Aorta (tissue), 5 donors: ENCODE measurements at places on chromosomes 12 and 14. TPM values are rescaled to one million over a fixed set of nuclear protein-coding genes. Genes with fewer than 3 reads are reported as not detected.

DNA sequence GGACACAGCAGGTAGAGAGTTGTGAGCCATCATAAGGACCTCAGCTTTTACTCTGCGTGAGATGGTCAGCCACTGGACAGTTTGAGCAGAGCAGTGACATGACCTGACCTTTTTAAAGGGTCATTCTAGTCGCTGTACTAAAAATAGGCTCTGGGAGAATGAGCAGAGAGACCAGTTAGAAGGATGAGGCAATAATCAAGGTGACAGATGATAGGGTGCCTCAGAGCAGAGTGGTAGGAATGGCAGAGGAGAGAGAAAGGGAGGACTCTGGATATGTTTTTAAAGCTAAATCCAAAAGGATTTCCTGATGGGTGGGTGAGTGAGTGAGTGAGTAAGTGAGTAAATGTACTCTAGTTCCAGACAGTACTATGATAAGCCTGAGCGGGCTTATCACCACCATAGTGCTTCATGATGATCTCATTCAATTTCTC lies 83.6 kb upstream of the ARHGAP5 start:
- no peaks in the 10 kb centered on the region for H3K4me1 ChIP-seq
- H3K36me3 ChIP-seq, result no peaks in the 10 kb centered on the region
- H3K27ac ChIP-seq, result no peak overlapping the region
- no peaks in the 10 kb centered on the region for H3K27me3 ChIP-seq

- no peaks in the 10 kb centered on the region for H3K36me3 ChIP-seq
- H3K4me1 ChIP-seq, result no peaks in the 10 kb centered on the region
- no peak for DNase-seq
Measured at GRCh38 chr12:29148596-29148910, 525 bp upstream of the FAR2 start.

GRCh38 chr12:56082967-56083366 lies 3.0 kb downstream of the ERBB3 start:
- DNase-seq, result no peak
- H3K4me1 ChIP-seq, result no peaks in the 10 kb centered on the region
- no peak overlapping the region for H3K27ac ChIP-seq
- H3K36me3 ChIP-seq, result no peaks in the 10 kb centered on the region
- H3K27me3 ChIP-seq, result no peaks in the 10 kb centered on the region

DNA sequence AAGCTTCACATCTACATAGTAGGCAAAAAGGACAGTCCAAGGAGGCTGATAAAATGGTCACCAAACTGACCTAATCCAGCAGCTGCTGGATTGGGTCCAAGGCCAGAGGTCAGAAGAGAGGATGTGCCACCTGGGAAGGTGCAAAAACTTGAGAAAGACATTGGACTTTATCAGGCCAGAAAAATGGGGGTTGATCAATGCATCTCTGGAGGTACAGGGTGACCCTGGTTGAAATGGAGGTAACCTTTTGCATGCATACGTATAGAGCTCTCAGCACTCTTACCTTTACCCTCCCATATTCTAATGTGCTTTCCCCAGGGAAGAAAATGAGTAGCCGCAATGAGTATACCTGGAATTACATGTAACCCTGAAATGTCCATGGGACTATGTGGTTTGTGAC lies 16.0 kb downstream of the BTG1 start:
- H3K27ac ChIP-seq, result no peak overlapping the region
- peaks cover 16% of the 10 kb centered on the region for H3K4me1 ChIP-seq
- no peak for DNase-seq
- no peaks in the 10 kb centered on the region for H3K36me3 ChIP-seq
- no peaks in the 10 kb centered on the region for H3K27me3 ChIP-seq
- H3K4me3 ChIP-seq, result no peak overlapping the region

The E2F7 gene
- 0.36 TPM for total RNA-seq

The RNF212B gene
- not detected for total RNA-seq

- H3K27me3 ChIP-seq, result no peaks in the 10 kb centered on the region
- peaks cover 2% of the 10 kb centered on the region for H3K36me3 ChIP-seq
- no peaks in the 10 kb centered on the region for H3K4me1 ChIP-seq
- no peak overlapping the region for H3K4me3 ChIP-seq
- no peak for DNase-seq
Measured at GRCh38 chr14:50092006-50092555, 24.3 kb downstream of the VCPKMT start.

- H3K36me3 ChIP-seq, result no peaks in the 10 kb centered on the region
- DNase-seq, result no peak
- no peaks in the 10 kb centered on the region for H3K27me3 ChIP-seq
- H3K4me3 ChIP-seq, result no peak overlapping the region
Measured at GRCh38 chr14:29521526-29522137, 406.0 kb downstream of the PRKD1 start.

DNA sequence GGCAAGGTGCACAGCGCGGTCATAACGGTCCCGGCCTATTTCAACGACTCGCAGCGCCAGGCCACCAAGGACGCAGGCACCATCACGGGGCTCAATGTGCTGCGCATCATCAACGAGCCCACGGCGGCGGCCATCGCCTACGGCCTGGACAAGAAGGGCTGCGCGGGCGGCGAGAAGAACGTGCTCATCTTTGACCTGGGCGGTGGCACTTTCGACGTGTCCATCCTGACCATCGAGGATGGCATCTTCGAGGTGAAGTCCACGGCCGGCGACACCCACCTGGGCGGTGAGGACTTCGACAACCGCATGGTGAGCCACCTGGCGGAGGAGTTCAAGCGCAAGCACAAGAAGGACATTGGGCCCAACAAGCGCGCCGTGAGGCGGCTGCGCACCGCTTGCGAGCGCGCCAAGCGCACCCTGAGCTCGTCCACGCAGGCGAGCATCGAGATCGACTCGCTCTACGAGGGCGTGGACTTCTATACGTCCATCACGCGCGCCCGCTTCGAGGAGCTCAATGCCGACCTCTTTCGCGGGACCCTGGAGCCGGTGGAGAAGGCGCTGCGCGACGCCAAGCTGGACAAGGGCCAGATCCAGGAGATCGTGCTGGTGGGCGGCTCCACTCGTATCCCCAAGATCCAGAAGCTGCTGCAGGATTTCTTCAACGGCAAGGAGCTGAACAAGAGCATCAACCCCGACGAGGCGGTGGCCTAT lies 875 bp downstream of the HSPA2 start:
- H3K36me3 ChIP-seq, result no peaks in the 10 kb centered on the region
- peak; percentile 81 for DNase-seq
- H3K4me1 ChIP-seq, result no peaks in the 10 kb centered on the region

DNA sequence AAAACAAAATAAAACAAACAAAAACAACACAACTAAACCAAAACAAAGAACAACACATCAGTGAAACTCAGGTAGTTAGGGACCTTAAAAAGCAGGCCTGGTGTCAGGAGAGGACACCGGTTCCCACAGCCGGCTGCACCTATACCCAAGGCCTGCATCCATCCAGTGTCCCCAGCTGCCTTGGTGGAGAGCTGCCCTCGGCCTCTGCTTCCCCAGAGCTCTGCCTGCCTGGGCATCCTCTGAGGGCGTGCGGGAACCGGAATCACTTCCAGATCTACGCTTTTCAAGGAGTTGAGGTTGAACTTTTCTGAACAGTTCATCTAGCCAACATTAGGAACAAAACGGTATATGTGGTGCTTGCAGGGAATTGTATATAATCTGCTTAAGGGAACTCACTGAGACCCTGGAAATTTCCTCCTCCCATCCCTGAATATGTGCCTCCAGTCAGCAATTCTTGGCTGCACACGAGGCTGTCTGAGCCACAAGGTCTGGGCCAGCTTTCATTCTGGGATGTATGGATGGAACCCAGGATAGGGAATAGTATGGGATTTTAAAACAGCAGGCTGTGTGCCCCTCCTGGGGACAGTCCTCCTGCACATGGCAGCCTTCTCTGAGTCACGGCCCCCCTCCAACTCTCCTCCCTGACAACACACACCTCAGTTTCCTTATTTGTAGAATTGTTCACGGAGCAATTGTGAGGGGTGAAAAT lies 319.0 kb upstream of the RTL1 start:
- peak; percentile 66 for DNase-seq
- H3K36me3 ChIP-seq, result no peaks in the 10 kb centered on the region
- H3K4me1 ChIP-seq, result no peaks in the 10 kb centered on the region
- no peaks in the 10 kb centered on the region for H3K27me3 ChIP-seq

The REP15 gene
- total RNA-seq, result 6.6 TPM

GRCh38 chr12:41073633-41074472 lies 114.3 kb upstream of the PDZRN4 start:
- no peak overlapping the region for H3K4me3 ChIP-seq
- H3K4me1 ChIP-seq, result no peaks in the 10 kb centered on the region
- no peak overlapping the region for H3K27ac ChIP-seq
- H3K36me3 ChIP-seq, result no peaks in the 10 kb centered on the region
- no peak for DNase-seq

The SERPINA5 gene
- 2.3 TPM for total RNA-seq

The PAX9 gene
- 0.48 TPM for total RNA-seq

DNA sequence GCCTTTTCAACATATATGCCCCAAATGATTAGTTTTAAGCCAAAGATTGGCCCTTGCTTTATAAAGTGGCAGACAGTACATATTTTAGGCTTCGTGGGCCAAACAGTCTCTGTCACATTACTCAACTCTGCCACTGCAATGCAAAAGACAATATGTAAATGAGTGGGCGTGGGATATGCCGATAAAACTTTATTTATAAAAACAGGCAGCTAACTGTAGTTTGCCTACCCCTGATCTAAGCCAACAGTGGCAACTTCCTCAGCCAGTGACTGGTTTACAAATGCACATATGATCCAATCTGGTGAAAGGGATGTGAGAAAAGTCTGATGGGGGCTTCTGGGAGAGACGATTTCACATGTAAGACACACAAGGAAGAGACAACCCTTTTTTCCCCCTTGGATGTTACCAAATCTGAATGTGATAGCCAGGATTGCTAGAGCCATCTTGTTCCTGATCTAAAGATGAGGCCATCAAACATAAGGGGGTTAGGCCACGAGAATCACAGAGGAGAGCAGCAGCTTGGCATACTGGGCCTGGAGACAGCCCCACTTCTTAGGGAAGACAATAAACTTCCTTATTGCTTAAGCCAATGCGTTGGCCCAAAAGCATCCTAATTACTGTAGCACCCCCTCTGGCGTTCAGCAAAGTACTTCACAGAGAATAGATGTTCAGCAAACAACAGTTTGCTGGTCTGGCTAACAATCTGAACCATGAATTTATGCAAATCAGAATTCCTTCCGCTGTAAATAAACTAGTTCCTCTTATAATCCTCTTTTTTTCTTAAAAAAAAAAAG lies 75.2 kb upstream of the TMCC3 start:
- no peaks in the 10 kb centered on the region for H3K27me3 ChIP-seq
- H3K4me1 ChIP-seq, result no peaks in the 10 kb centered on the region
- no peak overlapping the region for H3K27ac ChIP-seq
- H3K36me3 ChIP-seq, result no peaks in the 10 kb centered on the region
- DNase-seq, result no peak
- H3K4me3 ChIP-seq, result no peak overlapping the region

DNA sequence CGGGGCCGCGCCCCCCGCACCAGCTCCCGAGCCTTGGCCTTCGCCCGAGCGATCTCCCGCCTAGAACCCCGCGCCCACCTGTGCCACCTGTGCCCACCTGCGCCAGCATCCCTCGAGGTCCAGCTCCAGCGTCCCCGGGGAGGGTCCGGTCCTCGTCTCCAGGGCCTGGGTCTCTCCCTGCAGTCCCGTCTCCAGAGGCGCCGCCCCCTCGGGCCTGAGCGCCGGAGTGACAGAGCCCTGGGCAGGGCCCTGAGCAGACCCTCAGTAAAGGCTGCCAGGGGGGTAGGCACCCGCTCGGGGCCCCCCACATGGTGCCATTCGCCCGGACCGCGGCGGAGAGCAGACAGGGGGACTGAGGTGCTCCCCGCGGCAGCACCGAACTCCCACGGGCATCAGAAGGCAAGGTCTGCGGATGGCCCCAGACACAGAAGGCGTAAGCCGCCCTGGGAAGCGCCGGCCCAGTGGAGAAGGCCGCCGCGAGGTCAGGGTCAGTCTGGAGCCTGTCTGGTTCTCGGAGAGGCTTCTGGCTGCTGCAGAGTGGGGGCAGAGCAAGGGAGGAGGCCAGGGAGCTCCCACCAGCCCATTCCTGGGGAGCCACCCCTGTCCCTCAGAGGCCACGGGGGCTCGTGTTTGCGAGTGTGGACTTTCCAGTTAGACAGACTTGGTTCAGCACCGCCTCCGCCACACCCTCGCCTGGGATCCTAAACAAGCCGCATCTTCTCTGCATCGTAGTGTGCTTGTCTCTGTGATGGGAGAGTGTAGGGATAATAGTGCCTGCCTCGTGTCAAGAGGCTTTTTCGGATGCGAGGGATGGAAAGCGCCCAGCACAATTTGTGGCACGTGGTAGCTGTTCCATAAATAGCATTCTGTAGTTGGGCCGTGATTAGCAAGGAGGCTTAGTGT lies 1.1 kb upstream of the PPP1R13B start:
- H3K4me3 ChIP-seq, result peak overlapping the region; percentile 96
- H3K27ac ChIP-seq, result no peak overlapping the region
- no peaks in the 10 kb centered on the region for H3K27me3 ChIP-seq

GRCh38 chr14:81565441-81566290 lies 32.0 kb upstream of the SEL1L start:
- H3K27me3 ChIP-seq, result no peaks in the 10 kb centered on the region
- H3K27ac ChIP-seq, result no peak overlapping the region
- no peak overlapping the region for H3K4me3 ChIP-seq
- H3K4me1 ChIP-seq, result no peaks in the 10 kb centered on the region
- no peak for DNase-seq
- no peaks in the 10 kb centered on the region for H3K36me3 ChIP-seq

GRCh38 chr12:52148464-52149181 lies 43.2 kb downstream of the KRT80 start:
- H3K4me3 ChIP-seq, result no peak overlapping the region
- no peaks in the 10 kb centered on the region for H3K4me1 ChIP-seq
- no peak for DNase-seq
- no peaks in the 10 kb centered on the region for H3K36me3 ChIP-seq
- H3K27ac ChIP-seq, result peak overlapping the region; percentile 64

GRCh38 chr14:61868846-61869245 lies 106.6 kb downstream of the SNAPC1 start:
- H3K27ac ChIP-seq, result no peak overlapping the region
- no peak for DNase-seq
- H3K36me3 ChIP-seq, result no peaks in the 10 kb centered on the region
- no peak overlapping the region for H3K4me3 ChIP-seq
- H3K4me1 ChIP-seq, result no peaks in the 10 kb centered on the region
- no peaks in the 10 kb centered on the region for H3K27me3 ChIP-seq

The KLRG1 gene
- 4.1 TPM for total RNA-seq

GRCh38 chr12:79069009-79069408 lies 204.4 kb downstream of the SYT1 start:
- no peaks in the 10 kb centered on the region for H3K36me3 ChIP-seq
- no peaks in the 10 kb centered on the region for H3K27me3 ChIP-seq
- no peak for DNase-seq
- no peak overlapping the region for H3K27ac ChIP-seq
- no peaks in the 10 kb centered on the region for H3K4me1 ChIP-seq

The SLC4A8 gene
- total RNA-seq, result 3.2 TPM

DNA sequence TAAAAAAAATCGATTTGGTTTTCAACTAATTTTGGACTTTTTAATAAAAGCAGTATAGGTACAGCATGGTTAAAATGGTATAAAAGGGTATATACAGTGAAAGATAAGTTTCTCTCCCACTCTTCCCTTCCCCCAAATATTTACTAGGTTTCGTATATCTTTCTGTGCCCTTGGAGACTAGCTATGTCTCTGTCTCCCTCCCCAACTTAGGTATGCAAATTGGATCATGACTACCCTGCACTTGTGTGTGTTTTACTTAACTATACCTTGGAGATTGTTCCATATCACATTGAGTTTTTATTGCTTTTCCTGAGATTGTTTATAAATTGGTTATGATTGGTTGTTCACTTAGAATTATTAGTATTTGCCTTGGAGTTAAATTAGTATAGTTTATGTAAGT lies 19.4 kb downstream of the AEBP2 start:
- no peaks in the 10 kb centered on the region for H3K27me3 ChIP-seq
- H3K4me3 ChIP-seq, result no peak overlapping the region
- H3K27ac ChIP-seq, result no peak overlapping the region
- no peak for DNase-seq
- no peaks in the 10 kb centered on the region for H3K36me3 ChIP-seq
- peaks cover 3% of the 10 kb centered on the region for H3K4me1 ChIP-seq

The NTN4 gene
- 60.9 TPM for total RNA-seq
